ENCODE measurements at places on chromosomes 12 and 14. TPM values are rescaled to one million over a fixed set of nuclear protein-coding genes. Genes with fewer than 3 reads are reported as not detected.

DNA sequence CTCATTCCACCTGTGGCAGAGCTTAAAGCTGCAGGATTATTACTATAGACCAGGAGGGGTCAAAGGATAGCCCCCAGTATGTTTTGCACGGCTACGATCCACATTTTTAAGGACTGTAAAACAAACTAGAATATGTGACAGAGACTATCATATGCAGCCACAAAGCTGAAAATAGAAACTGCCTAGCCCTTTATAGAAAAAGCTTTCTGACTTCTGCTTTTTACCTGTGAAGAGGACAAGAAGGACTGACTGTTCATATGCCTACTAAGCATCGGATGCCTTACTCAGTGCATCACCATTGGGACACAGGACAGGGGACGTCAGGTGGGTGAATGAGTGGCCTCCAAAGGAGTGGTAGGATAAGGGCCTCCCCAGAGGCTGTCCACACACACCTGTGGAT is 29.8 kb downstream of the SPTB start:
- H3K4me3 ChIP-seq: no peak overlapping the region
- H3K36me3 ChIP-seq: no peaks in the 10 kb centered on the region
- peaks cover 57% of the 10 kb centered on the region for H3K27me3 ChIP-seq
- no peaks in the 10 kb centered on the region for H3K4me1 ChIP-seq

GRCh38 chr14:70782361-70782760 is 27.0 kb downstream of the MAP3K9 start:
- peak; percentile 35 for DNase-seq
- no peak overlapping the region for H3K4me3 ChIP-seq
- H3K4me1 ChIP-seq: peaks cover 2% of the 10 kb centered on the region
- H3K27ac ChIP-seq: no peak overlapping the region
- no peaks in the 10 kb centered on the region for H3K36me3 ChIP-seq

NKX2-1 gene
- total RNA-seq: not detected

GLRX5 gene
- 32.4 TPM for total RNA-seq

FAM90A1 gene
- not detected for total RNA-seq

FNTB gene
- total RNA-seq: 8.1 TPM

GRCh38 chr12:105078712-105079570 is 5.3 kb downstream of the ALDH1L2 start:
- H3K4me3 ChIP-seq: no peak overlapping the region
- no peak overlapping the region for H3K27ac ChIP-seq
- no peak for DNase-seq
- peaks cover 7% of the 10 kb centered on the region for H3K4me1 ChIP-seq
- H3K27me3 ChIP-seq: no peaks in the 10 kb centered on the region

GRCh38 chr14:85254711-85255110 is 275.2 kb upstream of the FLRT2 start:
- no peaks in the 10 kb centered on the region for H3K4me1 ChIP-seq
- no peak for DNase-seq
- H3K27me3 ChIP-seq: no peaks in the 10 kb centered on the region
- H3K4me3 ChIP-seq: no peak overlapping the region

DNA sequence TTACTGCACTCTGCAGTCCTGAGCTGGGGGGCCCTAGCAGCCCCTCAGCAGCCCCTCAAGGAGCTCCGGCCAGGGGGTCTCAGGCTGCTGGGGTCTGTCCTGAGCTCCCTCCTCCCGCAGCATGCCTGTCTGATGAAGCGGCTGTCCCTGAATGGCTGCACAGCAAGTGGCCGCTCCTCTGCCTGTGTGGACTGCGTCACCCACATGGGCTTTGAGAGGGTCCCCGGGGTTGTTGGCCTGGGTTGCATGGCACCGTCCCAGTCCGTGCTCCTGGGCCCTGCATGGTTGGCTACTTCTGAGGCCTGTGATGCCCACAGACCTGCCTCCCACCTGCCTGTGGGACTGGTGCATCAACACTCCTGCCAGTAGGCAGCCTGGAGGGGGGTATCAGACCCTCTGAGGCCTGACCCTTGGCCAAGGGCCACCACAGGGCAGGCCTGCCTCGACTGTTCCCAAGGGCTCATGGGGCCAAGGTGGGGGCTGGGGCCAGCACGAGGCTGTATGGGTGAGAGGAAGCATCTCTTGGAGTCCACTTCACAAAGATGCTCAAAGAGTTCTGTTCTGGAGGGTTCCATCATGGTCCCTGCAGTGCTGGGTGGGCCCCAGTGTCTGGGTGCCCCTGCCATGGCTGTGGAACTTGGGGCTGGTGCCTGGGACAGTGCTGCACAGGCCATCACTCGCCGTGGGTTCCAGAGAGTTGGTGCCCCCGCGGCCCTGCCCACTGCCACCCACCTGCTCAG is 12.2 kb downstream of the CEP170B start:
- peaks cover 21% of the 10 kb centered on the region for H3K36me3 ChIP-seq
- DNase-seq: no peak
- no peak overlapping the region for H3K27ac ChIP-seq

GRCh38 chr14:98544174-98544573 is 727.8 kb downstream of the BCL11B start:
- H3K4me1 ChIP-seq: no peaks in the 10 kb centered on the region
- no peak overlapping the region for H3K4me3 ChIP-seq
- DNase-seq: no peak
- H3K27me3 ChIP-seq: no peaks in the 10 kb centered on the region
- H3K36me3 ChIP-seq: no peaks in the 10 kb centered on the region
- H3K27ac ChIP-seq: no peak overlapping the region
